ENCODE measurements at places on chromosomes 2 and 18.

- DNase-seq, result no peak
These were observed 33.6 kb upstream of the CHRNA1 start for GRCh38 chr2:174797781-174798276.

DNA sequence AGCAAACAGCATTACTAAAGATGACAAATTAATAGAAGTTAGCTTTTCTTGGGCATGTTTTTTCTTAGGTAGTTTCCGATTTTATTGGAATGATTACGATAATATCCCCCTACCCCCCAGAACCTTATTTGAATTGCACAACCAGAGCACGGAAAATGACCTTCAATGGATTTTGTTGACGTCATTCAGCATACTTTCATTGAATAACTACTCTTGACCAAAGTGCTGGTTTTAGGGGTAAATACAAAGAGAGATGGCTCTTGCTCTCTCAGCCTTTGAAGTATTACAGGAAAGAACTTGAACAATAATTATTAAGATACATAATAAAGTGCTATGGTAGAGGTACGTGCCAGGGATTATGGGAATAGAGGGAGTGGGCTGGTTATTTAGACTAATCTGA lies 36.0 kb downstream of the VAPA start:
- no peak for DNase-seq

DNA sequence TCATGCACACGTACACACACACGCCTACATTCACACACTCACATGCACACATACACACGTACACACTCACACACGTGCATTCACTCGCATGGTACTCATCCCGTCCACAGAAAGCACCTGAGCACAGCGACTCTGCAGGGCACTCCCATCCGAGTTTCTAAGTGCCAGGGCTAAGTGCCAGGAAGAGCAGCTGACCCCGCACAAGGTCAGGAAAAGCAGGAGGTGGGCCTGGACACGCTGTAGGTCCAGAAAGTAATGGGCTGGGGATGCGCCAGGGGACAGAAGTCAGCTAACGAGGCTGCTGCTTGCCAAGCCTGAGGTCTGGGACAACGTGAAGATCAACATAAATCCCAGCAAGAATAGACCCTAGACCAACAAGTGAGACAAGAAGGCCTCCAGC lies 15.8 kb downstream of the ADI1 start:
- no peak for DNase-seq

DNA sequence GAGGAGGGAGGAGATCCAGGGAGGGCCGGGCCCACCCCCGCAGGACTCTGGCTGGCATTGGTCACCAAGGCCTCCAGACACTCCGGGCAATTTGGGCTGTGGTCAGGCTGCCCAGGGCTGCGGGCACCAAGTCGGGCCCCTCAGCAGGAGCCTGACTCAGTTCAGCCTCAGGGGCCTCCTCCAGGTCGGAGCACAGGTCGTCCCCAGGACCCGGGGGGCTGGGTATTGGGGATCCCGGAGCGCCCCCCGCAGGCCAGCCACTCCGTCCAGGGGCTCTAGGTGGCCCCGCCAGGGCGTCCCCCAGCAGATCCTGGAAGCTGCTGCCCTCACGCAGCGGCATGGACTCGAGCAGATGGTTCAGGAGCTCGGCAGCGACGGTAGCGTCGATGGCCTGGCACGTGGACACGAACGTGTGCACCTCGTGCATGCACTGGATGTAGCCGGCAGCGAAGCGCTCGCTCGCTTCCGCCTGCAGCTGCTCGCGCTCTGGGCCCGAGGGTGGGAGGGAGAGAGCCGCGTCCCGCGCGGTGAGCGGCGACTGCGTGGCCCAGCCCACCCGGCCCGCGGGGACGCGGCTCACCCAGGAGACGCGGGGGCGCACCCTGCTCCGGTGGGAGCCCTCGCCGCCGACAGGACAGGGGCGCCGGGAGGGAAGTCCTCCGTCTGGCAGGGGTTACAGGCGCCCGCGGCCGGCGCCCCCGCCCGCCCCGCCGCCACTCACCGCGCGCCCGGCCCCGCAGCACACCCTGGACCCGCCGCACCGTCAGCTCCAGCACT lies 884 bp downstream of the HES6 start:
- no peak for DNase-seq

GRCh38 chr18:41992066-41992465 lies 37.0 kb downstream of the PIK3C3 start:
- DNase-seq, result no peak

- no peak for DNase-seq
These were observed 145.1 kb upstream of the PID1 start for GRCh38 chr2:229416116-229416694.

DNA sequence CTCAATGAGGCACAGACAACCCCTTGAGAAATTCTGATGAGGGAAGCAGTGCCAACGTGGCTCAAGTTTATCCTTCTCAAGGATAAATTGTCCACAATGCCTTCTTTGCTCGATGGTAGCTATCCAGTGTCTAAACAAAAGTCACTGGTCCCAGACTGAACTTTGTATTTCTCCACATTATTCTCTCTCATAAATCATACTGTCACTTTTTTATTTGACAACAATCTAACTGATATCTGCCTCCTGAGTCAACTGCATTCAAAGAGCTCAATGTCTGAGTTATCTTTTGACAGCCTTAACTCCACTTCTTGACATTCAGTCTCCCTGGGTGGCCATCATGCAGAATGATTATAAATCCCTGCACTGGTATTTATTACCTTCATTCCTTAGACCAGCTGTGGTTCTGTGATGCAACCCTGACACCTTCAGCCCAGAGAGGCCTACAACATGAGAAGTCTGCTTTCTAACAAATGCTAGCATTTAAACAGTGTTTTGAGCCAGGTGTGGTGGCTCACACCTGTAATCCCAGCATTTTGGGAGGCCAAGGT lies 38.2 kb downstream of the IMMT start:
- no peak for DNase-seq

- no peak for DNase-seq
These were observed 27.4 kb upstream of the EIF2AK3 start for GRCh38 chr2:88654714-88655113.

DNA sequence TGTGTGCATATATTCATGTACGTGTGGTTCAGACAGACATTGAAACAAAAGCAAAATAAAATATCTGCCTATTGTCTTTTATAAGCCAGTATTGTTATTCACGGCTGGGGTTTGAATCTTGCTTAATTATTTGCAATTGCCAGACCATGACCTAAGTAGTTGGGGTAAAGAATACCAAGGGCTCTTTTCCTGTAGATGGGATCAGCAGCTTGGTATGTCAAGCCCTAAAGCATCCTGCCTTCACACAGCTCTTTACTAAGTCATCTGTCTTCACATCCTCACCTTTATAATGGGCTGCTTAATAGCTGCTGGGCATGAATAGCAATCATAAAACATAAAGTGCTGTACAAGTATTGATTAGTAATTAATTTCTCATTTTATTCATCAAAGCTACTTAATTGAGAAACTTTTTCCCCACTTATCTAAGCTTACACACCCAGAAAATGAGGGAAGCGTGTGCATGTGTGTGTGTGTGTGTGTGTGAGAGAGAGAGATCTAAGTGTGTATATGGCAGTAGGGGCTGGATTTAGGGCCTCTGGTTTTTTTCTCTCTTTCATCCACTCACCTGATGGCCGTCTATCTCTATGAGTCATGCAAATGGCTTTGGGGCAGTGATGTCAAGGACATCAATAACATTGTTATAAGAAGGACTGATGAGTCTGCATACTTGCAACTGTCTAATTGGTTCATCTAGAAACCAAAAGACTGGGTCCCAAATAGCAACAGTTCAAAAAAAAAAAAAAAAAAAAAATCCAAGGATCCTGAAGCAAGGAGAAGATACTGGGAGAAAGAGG lies 244.1 kb upstream of the TNP1 start:
- DNase-seq, result no peak

- DNase-seq, result no peak
These were observed 154.6 kb downstream of the WDSUB1 start for GRCh38 chr2:159131914-159132281.

DNA sequence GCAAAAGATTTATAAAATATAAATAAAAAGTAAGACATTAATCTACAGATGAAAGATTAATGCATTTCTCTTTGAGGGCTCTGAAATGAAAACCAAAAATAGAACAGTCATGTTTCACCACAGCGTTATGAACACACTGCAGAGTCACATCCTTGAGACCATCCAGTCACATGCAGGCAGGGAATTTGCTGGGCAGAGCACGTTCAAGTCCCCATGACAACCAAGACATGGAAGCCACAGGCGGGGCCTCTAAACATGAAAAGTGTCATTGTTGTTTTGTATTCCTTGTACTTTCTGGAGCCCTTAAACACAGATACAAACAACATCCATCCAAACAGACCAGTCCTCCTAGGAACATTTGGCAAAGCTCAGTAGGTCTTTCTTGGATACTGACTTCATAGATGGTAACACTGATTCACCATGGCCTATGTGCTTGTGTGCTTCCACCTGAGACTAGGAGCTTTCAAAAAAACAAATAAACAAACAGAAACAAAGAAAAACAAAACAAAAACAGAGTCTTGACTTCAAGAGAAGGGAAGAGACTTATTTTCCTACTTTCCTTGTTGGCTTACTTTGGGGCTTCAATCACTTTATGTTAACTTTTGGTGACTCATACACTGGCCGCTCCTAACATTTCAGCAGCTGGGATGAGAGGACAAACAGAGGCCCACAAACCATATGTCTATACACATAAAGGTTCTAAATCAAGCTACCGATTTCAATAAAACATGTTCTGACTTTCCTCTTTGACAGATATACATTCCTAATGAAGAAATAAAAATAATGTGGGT lies 99.5 kb upstream of the CCDC85A start:
- DNase-seq, result no peak

- no peak for DNase-seq
These were observed 939.0 kb upstream of the FANCL start for GRCh38 chr2:59180111-59180510.

- DNase-seq, result no peak
These were observed 155.7 kb downstream of the DTNB start for GRCh38 chr2:25517701-25518100.

GRCh38 chr2:74944987-74945787 lies 13.3 kb upstream of the POLE4 start:
- DNase-seq, result no peak

GRCh38 chr2:70728128-70728527 lies 39.9 kb downstream of the ADD2 start:
- no peak for DNase-seq

DNA sequence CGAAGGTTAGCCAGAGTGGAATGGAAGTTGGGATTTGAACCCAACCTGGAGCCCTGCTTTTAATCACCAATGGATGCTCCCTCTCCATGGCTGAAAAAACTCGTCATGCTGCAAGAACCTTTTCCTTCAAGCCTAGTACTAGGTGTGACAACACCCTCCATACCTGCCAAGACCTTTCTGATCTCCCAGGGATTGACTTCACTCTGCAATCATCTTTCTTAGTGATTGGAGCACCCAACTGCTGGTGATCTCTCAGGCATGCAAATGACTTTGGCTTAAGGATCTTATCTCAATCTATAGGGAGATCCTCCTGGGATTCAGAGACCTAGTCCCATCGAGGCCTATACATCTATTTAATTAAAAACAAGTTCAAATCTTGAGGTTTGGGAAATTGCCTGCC lies 23.5 kb upstream of the ITGB6 start:
- DNase-seq, result no peak

- DNase-seq, result no peak
These were observed 57.0 kb downstream of the ZNF407 start for GRCh38 chr18:74654638-74655037.

DNA sequence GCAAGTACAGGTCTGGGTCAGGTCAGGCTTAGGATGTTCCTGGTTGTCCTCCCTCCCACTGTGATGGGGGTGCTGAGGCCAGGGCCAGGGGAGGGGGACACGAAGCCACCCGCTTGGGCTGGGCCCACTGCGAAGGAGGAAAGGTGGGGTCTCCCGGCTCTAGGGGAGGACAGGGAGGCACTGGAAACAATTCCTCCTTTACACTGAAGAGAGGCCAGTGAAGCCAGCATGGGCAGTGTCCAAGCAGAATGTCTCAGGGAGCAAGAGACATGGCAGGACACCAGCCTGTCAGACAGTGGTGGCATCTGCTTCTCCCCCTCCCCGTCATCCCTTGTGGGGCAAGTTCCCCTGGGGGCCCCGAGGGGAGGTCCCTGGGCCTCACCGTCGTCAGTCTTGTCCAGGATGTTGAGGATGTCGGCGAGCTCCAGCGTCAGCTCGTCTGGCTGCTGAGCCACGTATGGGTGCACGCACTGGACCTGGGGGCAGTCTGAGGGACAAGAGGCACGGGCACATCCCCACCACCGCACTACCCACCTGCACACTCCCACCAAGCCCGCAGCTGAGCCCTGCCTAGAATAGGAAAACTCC lies 10.8 kb downstream of the SNORC start:
- DNase-seq, result no peak

GRCh38 chr18:62281684-62282083 lies 43.4 kb upstream of the TNFRSF11A start:
- no peak for DNase-seq

- no peak for DNase-seq
These were observed 510.3 kb upstream of the SETBP1 start for GRCh38 chr18:44170208-44170880.

- no peak for DNase-seq
These were observed 20.7 kb downstream of the DTYMK start for GRCh38 chr2:241665731-241666440.

DNA sequence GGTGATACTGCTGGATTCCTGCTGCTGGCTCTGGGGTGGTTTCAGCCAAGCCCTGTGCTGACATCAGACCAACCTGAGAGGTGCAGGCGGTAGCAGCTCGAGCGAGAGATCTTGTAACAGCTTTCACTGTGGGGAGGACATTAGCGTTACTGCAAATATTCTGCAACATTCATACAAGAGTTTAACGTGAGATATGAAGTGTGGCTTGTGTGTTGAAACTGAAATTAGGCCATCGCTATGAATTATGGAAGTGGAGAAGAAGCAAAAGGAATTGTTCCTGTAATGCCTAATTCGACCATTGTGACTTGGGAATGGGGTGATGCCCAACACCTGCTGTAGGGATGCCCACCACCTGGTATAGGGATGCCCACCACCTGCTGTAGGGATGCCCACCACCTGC lies 6.5 kb upstream of the MLPH start:
- no peak for DNase-seq

GRCh38 chr2:115584507-115584906 lies 1142.1 kb downstream of the DPP10 start:
- no peak for DNase-seq

DNA sequence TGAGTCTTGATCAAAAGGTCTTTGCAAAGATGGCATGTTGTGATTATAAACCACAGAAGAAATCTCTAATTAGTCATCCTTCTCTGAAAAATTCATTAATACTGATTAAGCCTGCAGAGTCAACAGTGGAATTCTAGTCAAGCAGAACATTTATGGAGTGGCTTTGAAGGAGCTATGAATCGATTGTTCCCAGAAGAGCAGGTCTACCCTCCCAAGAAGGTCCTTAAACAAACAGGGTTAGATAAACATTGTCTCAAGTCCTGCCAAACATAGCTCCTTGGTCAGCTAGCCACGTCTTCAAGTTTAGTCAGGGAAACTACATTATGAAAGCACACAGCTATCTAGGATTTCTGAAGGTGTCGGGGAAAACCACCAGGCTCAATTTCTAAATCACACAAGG lies 88.9 kb downstream of the ITGA4 start:
- DNase-seq, result no peak

GRCh38 chr2:30229596-30229995 lies 1.7 kb upstream of the LBH start:
- no peak for DNase-seq
